Adrenal gland (tissue), 19 donors: ENCODE measurements at places on chromosomes 11 and 22. TPM values are rescaled to one million over a fixed set of nuclear protein-coding genes. Genes with fewer than 3 reads are reported as not detected.

The OR10D3 gene
- polyA plus RNA-seq = not detected

The HEPHL1 gene
- not detected for polyA plus RNA-seq

The MS4A10 gene
- polyA plus RNA-seq = not detected

The SEZ6L gene
- 9.8 TPM for polyA plus RNA-seq

The PPFIBP2 gene
- polyA plus RNA-seq = 21.2 TPM

The TCN1 gene
- not detected for polyA plus RNA-seq

The FOLR3 gene
- polyA plus RNA-seq = not detected

The TRIM29 gene
- polyA plus RNA-seq = 1.2 TPM

The WBP2NL gene
- 0.54 TPM for polyA plus RNA-seq

The PARVA gene
- 33.4 TPM for polyA plus RNA-seq

The FIBIN gene
- 1.9 TPM for polyA plus RNA-seq

The MMP7 gene
- not detected for polyA plus RNA-seq

The EML3 gene
- 139 TPM for polyA plus RNA-seq

The EEF1G gene
- 1,257 TPM for polyA plus RNA-seq

The DNAJB7 gene
- polyA plus RNA-seq = not detected

The CASP5 gene
- polyA plus RNA-seq = 0.71 TPM

The C11orf71 gene
- polyA plus RNA-seq = 17.3 TPM

The MCAM gene
- 48.5 TPM for polyA plus RNA-seq

The RIMBP3C gene
- polyA plus RNA-seq = not detected

The ASCL2 gene
- not detected for polyA plus RNA-seq

The TRIM22 gene
- polyA plus RNA-seq = 18.0 TPM

The SLC35C1 gene
- polyA plus RNA-seq = 7.8 TPM

The PCNX3 gene
- 19.2 TPM for polyA plus RNA-seq

The PKNOX2 gene
- polyA plus RNA-seq = 2.0 TPM

The SLC25A18 gene
- polyA plus RNA-seq = 0.16 TPM

The GAB4 gene
- polyA plus RNA-seq = not detected

The MAPK8IP2 gene
- 4.4 TPM for polyA plus RNA-seq

The CCDC81 gene
- polyA plus RNA-seq = 0.46 TPM

The FAM83F gene
- polyA plus RNA-seq = under 0.01 TPM

The MS4A12 gene
- polyA plus RNA-seq = not detected

The NXPE2 gene
- not detected for polyA plus RNA-seq

The BTG4 gene
- polyA plus RNA-seq = not detected

The OR56A1 gene
- polyA plus RNA-seq = not detected

The MAPK8IP1 gene
- 39.5 TPM for polyA plus RNA-seq

The TMEM184B gene
- 17.4 TPM for polyA plus RNA-seq

The PHRF1 gene
- polyA plus RNA-seq = 62.3 TPM

The C1QTNF4 gene
- 4.3 TPM for polyA plus RNA-seq

The NTM gene
- polyA plus RNA-seq = 7.4 TPM

The TEX12 gene
- polyA plus RNA-seq = not detected

The CTNND1 gene
- 26.3 TPM for polyA plus RNA-seq

The APOA4 gene
- polyA plus RNA-seq = not detected

The ZW10 gene
- 3.2 TPM for polyA plus RNA-seq

The RFPL3 gene
- polyA plus RNA-seq = not detected

The CHRM1 gene
- 1.8 TPM for polyA plus RNA-seq

The SCGB2A2 gene
- polyA plus RNA-seq = not detected

The FJX1 gene
- 11.2 TPM for polyA plus RNA-seq

The FGF19 gene
- polyA plus RNA-seq = not detected

The CCDC15 gene
- 0.47 TPM for polyA plus RNA-seq

The FAM181B gene
- polyA plus RNA-seq = 0.42 TPM

The NXPE1 gene
- not detected for polyA plus RNA-seq

The IL18BP gene
- polyA plus RNA-seq = 25.4 TPM
